HCT116 (cell line): ENCODE measurements at places on chromosomes 7 and 10. TPM values are rescaled to one million over a fixed set of nuclear protein-coding genes. Genes with fewer than 3 reads are reported as not detected.

Gene FAM237B
- not detected for total RNA-seq

Gene OGDHL
- 16.3 TPM for total RNA-seq

Gene FGFBP3
- total RNA-seq, result 1.2 TPM

Gene DRGX
- not detected for total RNA-seq

Gene GPC2
- 17.9 TPM for total RNA-seq

Gene SLC39A12
- total RNA-seq, result not detected

Gene PLXDC2
- total RNA-seq, result 0.20 TPM

Gene SLC26A3
- total RNA-seq, result 0.54 TPM

Gene TLL2
- 1.3 TPM for total RNA-seq

Gene RSU1
- total RNA-seq, result 29.5 TPM

Gene SLC25A28
- 59.5 TPM for total RNA-seq

Gene HTR5A
- not detected for total RNA-seq

Gene TAF6
- 67.4 TPM for total RNA-seq

Gene FOXI2
- total RNA-seq, result not detected

Gene ORAI2
- total RNA-seq, result 13.2 TPM

Gene OR6B1
- not detected for total RNA-seq

Gene ITGB8
- 2.4 TPM for total RNA-seq

Gene TDRD1
- not detected for total RNA-seq

Gene BLNK
- total RNA-seq, result 0.59 TPM

Gene ANXA7
- 105 TPM for total RNA-seq

Gene CARD11
- total RNA-seq, result 0.57 TPM

Gene EFCAB10
- total RNA-seq, result 1.7 TPM

Gene HMX2
- not detected for total RNA-seq

Gene UTF1
- not detected for total RNA-seq

Gene VGF
- 43.2 TPM for total RNA-seq

Gene ZC3HAV1
- total RNA-seq, result 23.7 TPM

Gene LHFPL3
- total RNA-seq, result not detected

Gene NEUROD6
- not detected for total RNA-seq

Gene PRSS2
- 36.8 TPM for total RNA-seq

Gene KCNIP2
- 8.5 TPM for total RNA-seq

Gene PIP
- total RNA-seq, result not detected

Gene GJC3
- total RNA-seq, result 0.76 TPM

Gene GOLGA7B
- total RNA-seq, result 1.0 TPM
